ENCODE measurements at places on chromosomes 12 and 14. TPM values are rescaled to one million over a fixed set of nuclear protein-coding genes. Genes with fewer than 3 reads are reported as not detected.

- no peaks in the 10 kb centered on the region for H3K4me1 ChIP-seq
- DNase-seq = no peak
- no peaks in the 10 kb centered on the region for H3K27me3 ChIP-seq
- H3K36me3 ChIP-seq = no peaks in the 10 kb centered on the region
Observed at GRCh38 chr14:57575482-57575881, 81.8 kb upstream of the CCDC198 start.

GRCh38 chr14:105880616-105881015 lies 354.2 kb downstream of the TMEM121 start:
- H3K27me3 ChIP-seq = peaks cover 14% of the 10 kb centered on the region
- H3K36me3 ChIP-seq = no peaks in the 10 kb centered on the region
- H3K4me3 ChIP-seq = no peak overlapping the region

GRCh38 chr14:23432946-23433345 lies 2.5 kb downstream of the MYH7 start:
- H3K27me3 ChIP-seq = peaks cover 4% of the 10 kb centered on the region
- H3K36me3 ChIP-seq = no peaks in the 10 kb centered on the region
- peaks cover 5% of the 10 kb centered on the region for H3K4me1 ChIP-seq
- DNase-seq = peak; percentile 10
- no peak overlapping the region for H3K27ac ChIP-seq

- H3K4me3 ChIP-seq = no peak overlapping the region
- DNase-seq = peak; percentile 32
- no peaks in the 10 kb centered on the region for H3K27me3 ChIP-seq
Observed at GRCh38 chr12:6964605-6965025, 5.8 kb downstream of the PHB2 start.

- no peaks in the 10 kb centered on the region for H3K4me1 ChIP-seq
- H3K36me3 ChIP-seq = no peaks in the 10 kb centered on the region
- H3K27me3 ChIP-seq = no peaks in the 10 kb centered on the region
- H3K27ac ChIP-seq = no peak overlapping the region
- H3K4me3 ChIP-seq = no peak overlapping the region
Observed at GRCh38 chr12:83996671-83997070, 915.9 kb downstream of the SLC6A15 start.

GRCh38 chr12:47415054-47415453 lies 290.8 kb downstream of the RPAP3 start:
- peaks cover 15% of the 10 kb centered on the region for H3K4me1 ChIP-seq
- H3K27me3 ChIP-seq = no peaks in the 10 kb centered on the region
- H3K36me3 ChIP-seq = peaks cover 4% of the 10 kb centered on the region
- no peak overlapping the region for H3K27ac ChIP-seq

The SSPN gene
- not detected for total RNA-seq

The PTCSC3 gene
- not detected for total RNA-seq
